ENCODE measurements at places on chromosomes 11 and 22.

- DNase-seq = no peak
Measured at GRCh38 chr22:50551160-50551752, 5.6 kb downstream of the KLHDC7B start.

- DNase-seq = no peak
Measured at GRCh38 chr11:134558258-134558835, 146.3 kb upstream of the B3GAT1 start.

GRCh38 chr11:45156741-45157140, 10.3 kb downstream of the PRDM11 start:
- no peak for DNase-seq

- DNase-seq = no peak
Measured at GRCh38 chr11:75554258-75555022, 7.6 kb upstream of the SERPINH1 start.
